ENCODE measurements at places on chromosomes 3 and 15.

DNA sequence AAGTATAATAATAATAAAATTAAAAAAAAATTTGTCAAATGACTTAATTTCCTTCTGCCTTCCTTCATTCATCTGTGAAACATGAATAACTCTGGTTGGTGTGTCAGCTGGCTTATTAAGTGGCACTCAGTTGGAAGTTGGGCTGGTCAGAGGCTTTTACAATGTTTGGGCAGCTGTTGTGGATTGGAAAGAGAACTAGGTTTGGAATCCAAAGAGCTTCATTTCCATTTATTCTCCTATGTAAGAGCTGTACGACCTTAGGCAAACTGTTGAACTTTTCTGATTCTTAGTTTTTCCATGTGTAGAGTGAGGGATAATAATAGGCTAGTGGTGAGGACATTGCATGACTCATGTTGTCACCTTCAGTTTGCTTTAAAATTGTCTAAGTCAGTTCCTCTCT, 606.7 kb downstream of the PDCD6IP start:
- DNase-seq, result no peak

GRCh38 chr3:71725271-71725991, at the start of gene EIF4E3:
Gene EIF4E3 (minus strand): TSS chr3:71725402. CDS start chr3:71725367, 35 bp downstream.
- DNase-seq, result no peak

DNA sequence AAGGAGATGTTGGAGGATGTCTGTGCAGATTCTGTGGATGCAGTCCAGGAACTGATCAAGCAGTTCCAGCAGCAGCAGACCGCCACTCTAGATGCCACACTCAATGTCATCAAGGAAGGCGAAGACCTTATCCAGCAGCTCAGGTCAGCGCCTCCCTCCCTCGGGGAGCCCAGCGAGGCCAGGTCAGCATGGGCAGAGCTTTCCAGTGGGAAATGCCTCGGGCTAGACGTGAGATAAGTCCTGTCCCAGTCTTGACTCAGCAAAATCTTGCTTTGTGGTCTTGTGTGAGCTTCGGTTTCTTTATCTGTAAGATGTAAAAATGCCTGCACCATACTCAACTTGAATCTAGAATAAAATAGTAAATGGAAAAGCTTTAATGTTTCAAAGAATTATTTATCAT, 335.1 kb upstream of the UMPS start:
- no peak for DNase-seq

DNA sequence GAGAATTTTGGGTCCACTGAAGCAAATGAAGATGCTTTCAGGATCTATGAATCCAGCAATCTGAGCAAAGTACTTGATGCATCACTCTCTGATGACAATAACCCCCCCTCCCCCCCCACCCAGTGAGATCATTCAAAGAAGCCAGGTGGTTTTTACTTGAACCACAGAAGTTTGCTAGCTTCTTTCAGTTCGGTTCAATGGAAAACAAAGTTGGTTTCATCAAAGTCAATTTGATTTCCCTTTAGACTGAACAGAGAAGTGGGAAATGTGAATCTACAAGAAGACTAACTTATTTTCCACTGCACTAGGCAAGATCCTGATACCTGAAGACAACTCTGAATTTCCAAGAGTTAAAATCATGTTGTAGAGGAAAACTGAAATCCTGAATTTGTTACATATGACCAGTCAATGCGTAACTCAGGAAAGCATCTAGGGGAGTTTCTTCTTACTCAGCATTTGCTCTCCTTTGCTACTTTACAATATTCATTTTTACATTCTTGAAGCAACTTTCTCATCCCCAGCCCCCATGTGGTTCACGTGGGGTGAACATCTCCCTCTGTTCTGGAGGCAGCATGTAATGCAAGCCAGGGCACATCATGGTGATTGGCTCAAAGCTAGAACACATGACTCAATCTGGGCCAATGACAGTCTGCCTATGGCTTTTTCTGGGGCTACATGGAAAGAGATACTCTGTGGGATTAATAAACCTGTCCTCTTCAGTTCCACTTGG, 572.6 kb downstream of the FOXP1 start:
- DNase-seq, result no peak

- DNase-seq, result peak; percentile 11
Measured at GRCh38 chr15:89197503-89197971, 23.8 kb downstream of the RLBP1 start.

GRCh38 chr3:124362455-124362854, 367.8 kb upstream of the UMPS start:
- DNase-seq, result no peak

GRCh38 chr3:12986986-12987385, 86.2 kb downstream of the IQSEC1 start:
- DNase-seq, result peak; percentile 43

GRCh38 chr15:42411884-42412283, 52.6 kb downstream of the CAPN3 start:
- DNase-seq, result no peak

GRCh38 chr3:71486831-71487230, 96.7 kb downstream of the FOXP1 start:
- no peak for DNase-seq

GRCh38 chr3:151859905-151860304, 13.5 kb upstream of the SUCNR1 start:
- DNase-seq, result no peak

- no peak for DNase-seq
Measured at GRCh38 chr3:85370341-85370740, 411.6 kb downstream of the CADM2 start.

- DNase-seq, result no peak
Measured at GRCh38 chr3:185758912-185759311, 65.9 kb downstream of the IGF2BP2 start.

DNA sequence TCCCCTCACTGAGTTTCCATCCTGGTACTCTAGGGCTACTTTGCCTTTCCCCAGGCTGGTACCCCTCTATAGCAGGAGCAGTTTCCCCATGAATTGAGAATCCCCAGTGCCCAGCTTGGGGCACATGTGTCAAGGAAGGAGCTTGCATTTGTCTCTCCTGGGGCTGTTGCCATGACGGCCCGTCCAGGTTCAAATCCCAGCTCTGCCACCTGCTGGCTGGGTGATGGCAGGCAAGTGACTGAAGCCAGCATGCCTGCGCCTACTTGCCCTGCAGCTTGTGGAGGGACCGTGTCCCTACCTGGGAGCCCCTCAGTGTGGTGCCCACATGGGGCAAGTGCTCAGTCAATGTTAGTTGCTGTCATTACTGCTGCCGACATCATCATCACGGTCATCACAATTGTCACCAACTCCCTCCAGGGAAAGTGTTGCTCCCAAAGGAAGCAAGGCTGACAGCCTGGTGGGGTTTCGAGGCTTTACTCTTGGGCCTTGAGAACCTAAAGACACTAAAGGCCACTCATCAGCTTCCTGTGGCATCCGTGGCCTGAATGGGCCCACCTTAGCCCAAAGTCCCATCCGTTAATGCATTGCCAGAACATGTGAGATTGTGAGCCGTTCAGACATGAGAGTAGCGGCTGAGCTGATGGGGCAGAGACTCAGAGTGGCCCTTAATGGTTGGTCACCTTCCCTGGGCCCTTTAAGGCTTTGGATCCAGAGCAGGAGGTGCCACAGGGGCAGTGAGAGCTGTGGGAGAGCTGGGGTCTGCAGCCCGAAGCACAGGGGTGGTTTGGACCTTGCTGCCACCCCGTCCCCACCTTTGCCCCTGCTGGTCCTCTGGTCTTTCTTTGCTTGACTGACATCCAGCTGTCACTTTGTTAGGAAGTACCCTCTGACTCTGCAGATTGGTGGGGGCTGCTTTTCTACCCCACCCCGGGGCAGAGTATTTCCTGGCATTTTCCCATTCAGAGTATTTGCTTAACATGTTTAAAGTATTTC, 144.4 kb downstream of the DNAJB8 start:
- no peak for DNase-seq

DNA sequence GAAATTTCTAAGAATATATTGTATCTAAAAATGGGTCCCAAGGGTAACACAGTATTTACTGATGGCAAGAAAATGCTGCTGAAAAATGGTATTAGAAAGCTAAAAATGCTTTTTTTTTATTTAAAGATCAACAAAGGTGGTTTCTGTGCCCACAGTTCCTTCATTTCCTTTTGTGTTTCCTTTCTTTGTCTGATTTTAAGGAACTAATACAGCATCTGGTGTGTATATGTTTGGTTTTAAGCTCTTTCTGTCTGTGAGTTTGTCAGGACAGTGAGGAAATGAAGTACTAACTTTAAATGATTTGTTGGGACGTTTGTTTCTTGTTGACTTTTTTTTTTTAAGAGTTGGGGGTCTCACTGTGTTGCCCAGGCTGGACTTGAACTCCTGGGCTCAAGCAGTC, 38.2 kb downstream of the RASA2 start:
- no peak for DNase-seq

- no peak for DNase-seq
Measured at GRCh38 chr15:29747837-29748417, 74.3 kb downstream of the TJP1 start.

DNA sequence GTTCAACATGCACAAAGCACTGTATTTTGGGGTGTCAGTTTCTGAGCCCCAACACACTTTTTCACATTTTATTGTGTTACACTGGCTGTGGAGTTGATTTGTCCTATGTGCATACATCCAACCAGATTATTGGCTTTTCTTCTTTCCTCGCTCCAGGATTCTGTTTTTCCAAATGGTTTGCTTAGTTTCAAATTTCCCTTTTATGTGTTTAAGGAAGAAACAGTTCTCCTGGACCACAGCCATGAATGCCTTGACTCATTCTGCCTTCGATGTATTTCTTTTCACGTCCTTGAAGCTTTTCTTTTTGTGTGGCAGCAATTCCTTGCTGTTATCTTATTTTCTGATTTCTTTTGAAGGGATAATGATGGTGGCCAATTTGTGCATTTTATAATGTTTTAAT, 53.8 kb downstream of the CACNA2D3 start:
- peak; percentile 11 for DNase-seq

DNA sequence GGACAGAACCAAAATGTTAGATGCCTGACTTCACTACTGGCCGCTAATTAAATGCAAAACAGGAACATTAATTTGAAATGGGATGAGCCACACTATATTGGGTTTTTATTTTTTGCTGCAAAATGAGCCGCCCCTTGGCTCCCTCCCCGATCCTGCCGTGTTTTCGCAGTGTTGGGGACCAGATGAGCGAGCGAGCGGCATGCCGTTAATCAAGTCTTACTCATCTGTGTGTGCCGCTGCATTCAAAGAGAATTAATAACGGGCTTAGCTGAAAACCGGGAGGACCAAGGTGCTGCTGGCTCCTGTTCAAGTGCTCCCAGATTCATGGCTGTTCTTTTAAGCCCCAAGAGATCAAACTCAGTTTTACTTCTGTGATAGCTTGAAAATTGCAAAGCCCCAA, 20.0 kb downstream of the TAFA4 start:
- DNase-seq, result no peak

DNA sequence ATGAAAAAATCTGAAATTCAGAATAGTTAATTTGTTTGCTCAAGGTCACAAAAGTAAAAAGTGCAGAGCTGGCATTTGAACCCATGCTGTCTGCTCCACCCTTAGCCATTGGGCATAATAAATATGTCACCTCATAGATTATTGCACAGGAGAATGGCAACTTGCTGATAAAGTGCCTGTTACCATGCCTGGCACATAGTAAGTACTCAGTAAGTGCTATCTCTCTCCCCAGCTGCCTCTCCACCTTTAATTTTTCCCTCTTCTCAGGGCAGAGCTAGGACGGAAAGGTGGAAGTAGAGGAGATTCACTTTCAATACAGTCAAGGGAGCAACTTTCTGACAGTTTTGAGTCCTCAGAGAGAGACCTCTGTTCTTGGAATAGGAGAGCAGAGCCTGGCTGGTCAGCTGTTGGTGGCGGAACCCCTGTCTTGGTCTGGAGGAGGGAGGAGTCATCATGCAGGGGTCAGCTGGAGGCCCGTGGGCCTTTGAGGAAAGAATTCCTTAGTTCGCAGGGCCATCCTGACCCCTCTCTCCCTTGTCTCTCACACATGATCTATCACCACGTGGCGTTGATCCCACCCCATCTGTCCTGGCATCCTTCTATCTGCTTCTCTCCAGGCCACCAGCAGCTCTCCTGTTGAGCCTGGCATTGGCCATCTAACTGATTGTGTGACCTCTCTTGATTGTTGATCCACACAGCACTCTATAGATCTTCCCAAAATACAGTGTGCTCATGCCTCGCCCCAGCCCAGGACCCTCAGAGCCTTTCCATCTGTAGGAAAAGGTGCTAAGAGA, 149.3 kb downstream of the RPLP1 start:
- no peak for DNase-seq

DNA sequence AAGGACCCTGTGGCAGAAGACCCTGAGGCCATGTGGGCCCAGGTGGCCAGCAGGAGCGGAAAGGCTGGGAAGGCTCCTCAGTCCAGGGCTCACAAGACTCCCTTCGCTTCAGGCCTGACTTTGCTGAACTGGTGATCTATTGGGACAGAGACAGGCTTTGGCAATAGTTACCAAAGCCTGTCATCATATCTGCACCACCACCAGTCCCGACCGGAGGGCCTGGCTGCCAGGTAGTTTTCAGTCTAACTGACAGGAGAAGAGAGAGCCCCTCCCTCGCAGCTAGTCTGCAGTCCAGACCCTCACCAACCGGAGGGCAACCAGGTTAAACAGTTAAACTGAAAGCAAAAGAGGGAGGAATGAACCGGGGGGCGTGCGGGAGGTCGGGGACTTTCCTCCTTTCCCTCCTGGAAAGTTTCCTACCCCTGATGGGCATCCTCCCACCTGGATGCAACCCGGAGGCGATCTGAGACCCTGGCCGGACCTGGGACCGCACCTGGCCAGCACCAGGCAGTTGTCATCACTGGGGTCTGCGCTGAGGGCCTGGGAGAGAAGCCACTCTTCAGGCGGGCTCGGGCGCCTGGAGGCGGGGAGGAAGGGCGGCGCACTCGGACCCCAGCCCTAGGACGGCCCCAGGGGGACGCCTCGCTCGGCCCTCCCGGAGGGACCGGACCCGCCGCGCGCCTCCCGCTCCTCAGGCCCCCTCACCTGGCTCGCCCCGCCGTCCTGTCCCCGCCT, 435 bp downstream of the RAB27A start:
- no peak for DNase-seq

GRCh38 chr3:39408493-39409372, 2.2 kb downstream of the RPSA start:
- no peak for DNase-seq

DNA sequence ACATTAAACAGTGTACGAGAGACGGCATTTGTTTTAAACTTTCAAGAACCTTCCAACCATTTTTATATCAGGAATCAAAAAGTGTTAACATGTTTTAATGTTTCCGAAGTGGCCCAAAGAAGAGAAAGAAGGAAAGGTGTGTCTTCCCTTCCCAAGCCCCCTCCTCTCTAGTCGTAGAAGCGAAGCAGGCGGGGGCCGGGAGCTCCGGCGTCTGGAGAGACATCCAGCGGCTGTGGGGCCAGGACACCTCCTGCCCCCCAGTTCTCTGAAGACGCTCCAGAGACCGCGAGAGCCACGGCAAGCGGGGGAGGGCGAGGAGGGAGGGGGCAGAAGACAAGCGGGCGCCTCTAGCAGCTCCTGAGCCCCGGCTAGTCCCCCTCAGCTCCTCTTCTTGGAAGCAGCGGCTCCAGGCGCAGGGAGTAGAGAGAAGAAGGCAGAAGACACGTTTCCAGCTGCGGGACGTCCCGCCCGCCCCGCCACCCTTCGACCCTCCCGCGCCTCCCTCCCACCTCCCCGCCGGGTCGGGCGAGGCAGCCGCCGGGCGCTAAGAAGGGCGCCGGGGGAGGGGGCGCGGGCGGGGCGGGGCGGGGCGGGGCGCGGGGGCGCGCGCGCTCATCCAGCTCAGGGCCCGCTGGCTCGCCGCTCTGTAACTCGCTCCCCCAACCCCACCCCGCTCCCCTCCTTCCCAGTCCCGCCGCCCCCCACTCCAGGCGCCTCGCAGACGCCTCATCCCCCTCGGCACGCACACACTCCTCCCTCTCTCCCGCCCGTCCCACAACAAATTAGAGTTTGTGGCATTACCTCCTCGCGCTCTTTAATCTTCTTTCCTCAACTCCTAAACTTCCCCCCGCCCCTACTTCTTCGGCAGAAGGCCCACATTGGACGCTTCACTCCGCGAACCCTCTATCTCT, at the start of gene ZBTB20:
Gene ZBTB20 (minus strand): TSS at position 871 of the 911 bp plus-strand sequence.
- DNase-seq, result peak; percentile 70

Measured in renal pelvis (tissue), 12 donors.